Activated T-helper 1 cell treated with anti-CD3 and anti-CD28 coated beads, Interleukin-2, amount 50 U/mL, for 16 hours (primary cell): ENCODE measurements at places on chromosomes 1 and 21.
A peak's percentile ranks its signal among the peaks of the same experiment; 100 is the strongest.

DNA sequence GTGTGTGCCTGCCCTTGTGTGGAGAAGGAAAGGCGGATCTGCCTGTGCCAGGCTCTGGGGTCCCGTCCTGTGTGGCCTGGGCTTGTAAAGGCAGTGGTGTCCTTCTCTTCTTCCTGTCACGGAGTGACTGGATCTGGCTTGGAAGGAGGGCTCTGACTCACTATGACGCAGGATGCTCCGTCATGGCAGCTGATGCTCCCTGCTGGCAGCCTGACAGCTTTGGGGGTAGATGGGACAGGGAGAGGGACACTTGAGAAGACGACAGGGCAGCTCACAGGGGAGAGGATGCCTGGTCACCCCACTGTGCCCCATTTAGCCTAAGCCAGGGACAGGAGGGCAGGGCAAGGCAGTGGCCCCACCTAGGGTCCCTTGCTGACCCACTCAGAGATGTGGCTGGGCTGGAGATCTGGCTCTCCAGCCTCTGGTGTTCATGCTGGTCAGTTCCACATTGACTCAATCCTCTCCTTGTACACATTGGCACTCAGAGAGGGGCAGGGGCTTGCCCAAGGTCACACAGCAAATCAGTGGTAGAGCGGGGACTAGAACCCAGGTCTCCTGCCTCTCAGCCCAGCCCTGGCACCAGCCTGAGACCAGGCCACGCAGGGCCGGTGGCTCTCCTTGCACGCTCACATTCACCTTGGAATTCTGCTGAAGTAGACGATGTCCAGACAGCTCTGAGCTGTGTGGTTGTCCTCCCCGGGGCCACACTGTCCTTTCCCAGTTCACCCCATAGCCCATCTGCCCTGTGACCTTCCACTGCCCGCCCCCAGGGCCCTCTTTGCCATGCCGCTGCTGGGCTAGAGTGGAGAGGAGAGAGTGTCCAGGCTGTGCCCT is 2.8 kb upstream of the FAM131C start:
- no peak for DNase-seq

GRCh38 chr1:91173346-91173890 is 151.6 kb upstream of the ZNF644 start:
- DNase-seq: no peak

- peak; percentile 51 for DNase-seq
Measured at GRCh38 chr1:155977690-155978324, 540 bp downstream of the ARHGEF2 start.

GRCh38 chr1:227213426-227213825 is 104.9 kb downstream of the CDC42BPA start:
- no peak for DNase-seq

- DNase-seq: no peak
Measured at GRCh38 chr1:234148350-234148749, 224.9 kb upstream of the COA6 start.

- DNase-seq: no peak
Measured at GRCh38 chr1:150508982-150509381, 1.1 kb downstream of the ECM1 start.
